ENCODE measurements at places on chromosomes 5 and 9.
A peak's percentile ranks its signal among the peaks of the same experiment; 100 is the strongest.

GRCh38 chr9:131318231-131319085 lies 28.9 kb downstream of the PLPP7 start:
- no peak for DNase-seq

DNA sequence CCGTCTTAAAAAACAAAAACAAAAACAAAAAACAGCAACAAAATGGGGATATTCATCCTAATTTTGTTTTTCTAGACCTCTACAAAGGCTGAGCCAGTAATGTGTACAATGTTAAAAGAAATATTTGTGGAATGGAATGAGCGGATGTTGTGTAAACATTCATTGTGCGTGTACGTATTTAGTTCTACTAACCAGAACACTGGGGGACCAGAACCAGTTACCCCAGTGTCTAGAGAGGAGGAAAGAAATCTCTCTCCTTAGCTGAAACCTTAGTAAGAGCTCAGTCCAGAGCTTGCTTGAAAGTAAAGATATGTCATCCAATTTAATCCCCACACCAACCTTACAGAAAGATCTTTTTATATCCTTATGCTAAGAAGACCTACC lies 106.7 kb upstream of the CPEB4 start:
- DNase-seq: no peak

- DNase-seq: no peak
Observed at GRCh38 chr5:7794823-7795222, 56.1 kb downstream of the CFAP90 start.

DNA sequence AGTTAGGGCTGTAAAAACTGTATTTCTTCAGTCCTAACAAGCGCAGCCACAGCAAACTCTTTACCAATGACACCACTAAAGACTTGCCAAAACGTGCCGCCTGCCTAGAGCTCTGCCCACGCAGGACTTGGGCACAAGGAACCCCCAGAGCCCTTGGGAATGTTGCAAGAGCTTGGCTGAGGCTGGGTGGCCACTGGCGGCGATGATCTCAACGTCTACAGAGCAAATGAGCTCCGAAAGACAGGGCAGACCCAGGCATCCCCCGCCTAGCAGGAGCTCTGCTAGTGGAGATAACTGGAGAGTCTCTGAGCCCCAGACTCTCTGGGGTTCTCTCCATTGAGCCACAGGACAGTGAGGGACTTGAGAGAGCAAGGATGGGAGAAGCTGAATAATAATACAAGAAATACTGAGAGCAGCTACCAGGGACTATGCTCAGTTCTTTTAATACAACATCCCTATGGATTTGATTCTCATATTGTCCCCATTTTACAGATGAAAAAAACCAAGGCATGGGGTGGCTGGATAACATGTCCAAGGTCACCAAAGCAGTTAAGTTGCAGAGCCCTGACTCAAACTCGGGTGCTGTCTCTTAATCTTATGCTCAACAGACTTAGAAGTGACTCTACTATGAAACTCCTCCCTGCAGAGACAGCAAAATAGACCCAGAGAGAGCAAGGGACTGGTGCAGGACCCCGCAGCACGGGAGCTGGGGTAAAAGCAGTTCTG lies 32.5 kb downstream of the SHB start:
- peak; percentile 54 for DNase-seq

GRCh38 chr9:92278110-92278509 lies 15.4 kb downstream of the IARS1 start:
- no peak for DNase-seq

GRCh38 chr5:139955053-139955605 lies 88.0 kb downstream of the NRG2 start:
- no peak for DNase-seq

GRCh38 chr5:134552301-134552700 lies 26.8 kb downstream of the JADE2 start:
- no peak for DNase-seq

GRCh38 chr9:105975886-105976645 lies 281.7 kb downstream of the TMEM38B start:
- no peak for DNase-seq
